Kidney tubule cell (primary cell): ENCODE measurements at places on chromosomes 12 and 14.

GRCh38 chr14:53304726-53305381, 151.7 kb upstream of the DDHD1 start:
- DNase-seq = no peak

- no peak for DNase-seq
These were observed 41.7 kb downstream of the FOXN4 start for GRCh38 chr12:109267361-109267760.

DNA sequence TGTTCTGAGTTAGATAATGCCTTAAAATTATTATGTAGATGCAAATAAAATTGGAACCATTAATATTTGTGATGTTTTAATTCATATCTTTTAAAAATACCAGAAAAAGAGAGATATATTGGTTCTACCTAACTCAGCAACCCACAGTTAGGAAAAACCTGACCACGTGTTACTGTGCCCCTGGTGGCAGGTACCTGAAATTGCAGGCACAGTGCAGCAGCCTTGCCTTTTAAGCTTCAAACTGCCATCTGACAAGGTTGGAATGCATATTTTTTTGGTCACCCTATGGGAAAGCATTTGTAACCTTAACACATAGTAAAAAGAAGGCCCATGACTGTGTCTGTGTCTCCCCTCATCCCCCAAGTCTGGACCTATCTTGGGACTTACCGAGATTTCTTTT, 109.4 kb upstream of the NOS1 start:
- DNase-seq = no peak

DNA sequence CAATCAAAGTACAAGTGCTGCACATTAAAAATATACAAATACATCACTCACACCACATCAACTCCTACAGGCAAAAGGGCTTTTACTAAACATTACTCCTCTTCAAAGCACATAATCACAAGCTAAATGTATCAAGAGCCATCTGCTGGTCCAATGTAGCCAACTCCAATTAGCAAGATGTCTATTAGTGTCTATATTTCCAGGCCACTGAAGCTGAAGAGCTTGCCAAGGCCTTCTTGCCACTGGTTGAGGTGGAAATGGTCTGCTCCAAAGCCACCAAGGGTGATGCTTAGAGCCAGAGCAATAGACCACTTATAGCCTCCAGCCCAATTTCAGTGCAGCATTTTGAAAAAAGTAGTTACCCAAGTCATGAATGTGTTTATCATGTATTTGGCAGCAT, 54.4 kb downstream of the RASSF9 start:
- DNase-seq = no peak

DNA sequence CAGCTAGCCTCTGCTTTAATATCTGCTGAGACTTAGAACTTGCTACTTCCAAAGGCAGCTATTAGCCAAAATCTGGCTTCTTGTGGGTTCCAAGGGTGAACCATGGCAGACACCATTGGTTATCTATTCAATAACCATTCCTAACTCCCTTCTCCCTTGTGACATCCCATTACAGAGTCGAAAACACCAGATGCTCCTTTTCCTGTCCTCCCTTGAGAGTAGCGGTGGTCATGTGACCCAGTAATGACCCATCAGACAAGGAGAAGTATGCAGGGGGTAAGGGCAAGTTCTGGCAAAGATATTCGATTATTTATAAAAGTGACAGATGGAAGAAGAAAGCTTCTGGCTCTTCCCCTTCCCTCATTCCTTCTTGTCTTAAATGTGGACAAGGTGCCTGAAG, 20.1 kb downstream of the TGFB3 start:
- no peak for DNase-seq
